ENCODE measurements at places on chromosomes 3 and 15.

DNA sequence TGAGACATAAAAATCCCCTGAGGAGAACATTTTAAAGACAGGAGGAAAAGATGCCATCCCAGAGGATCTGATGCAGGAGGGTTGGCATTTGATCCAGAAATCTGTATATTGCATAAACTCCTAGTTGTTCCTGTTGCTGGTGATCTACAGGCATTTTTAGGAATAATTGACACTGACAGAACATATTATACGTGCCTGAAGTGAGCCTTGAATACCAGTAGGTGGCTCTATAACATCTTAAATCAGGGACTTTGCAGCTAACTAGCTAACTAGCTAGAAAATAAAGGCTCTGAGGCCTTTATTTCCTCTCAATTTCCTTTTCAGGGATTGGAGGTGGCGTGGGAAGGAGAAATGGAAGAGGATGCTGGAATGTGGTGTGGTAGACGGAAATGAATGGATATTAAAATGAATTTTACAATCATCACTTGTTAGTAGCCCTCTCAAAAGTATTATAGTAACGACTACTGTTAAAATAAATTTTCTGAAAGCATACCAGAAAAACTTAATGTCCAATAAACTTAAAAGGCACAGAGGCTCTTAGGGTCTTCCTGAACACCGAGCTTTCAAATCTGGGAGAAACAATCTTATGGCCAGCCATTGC lies 73.8 kb upstream of the ZBED2 start:
- DNase-seq: peak; percentile 20

- DNase-seq: no peak
Measured at GRCh38 chr3:37295925-37296324, 121.5 kb upstream of the LRRFIP2 start.

DNA sequence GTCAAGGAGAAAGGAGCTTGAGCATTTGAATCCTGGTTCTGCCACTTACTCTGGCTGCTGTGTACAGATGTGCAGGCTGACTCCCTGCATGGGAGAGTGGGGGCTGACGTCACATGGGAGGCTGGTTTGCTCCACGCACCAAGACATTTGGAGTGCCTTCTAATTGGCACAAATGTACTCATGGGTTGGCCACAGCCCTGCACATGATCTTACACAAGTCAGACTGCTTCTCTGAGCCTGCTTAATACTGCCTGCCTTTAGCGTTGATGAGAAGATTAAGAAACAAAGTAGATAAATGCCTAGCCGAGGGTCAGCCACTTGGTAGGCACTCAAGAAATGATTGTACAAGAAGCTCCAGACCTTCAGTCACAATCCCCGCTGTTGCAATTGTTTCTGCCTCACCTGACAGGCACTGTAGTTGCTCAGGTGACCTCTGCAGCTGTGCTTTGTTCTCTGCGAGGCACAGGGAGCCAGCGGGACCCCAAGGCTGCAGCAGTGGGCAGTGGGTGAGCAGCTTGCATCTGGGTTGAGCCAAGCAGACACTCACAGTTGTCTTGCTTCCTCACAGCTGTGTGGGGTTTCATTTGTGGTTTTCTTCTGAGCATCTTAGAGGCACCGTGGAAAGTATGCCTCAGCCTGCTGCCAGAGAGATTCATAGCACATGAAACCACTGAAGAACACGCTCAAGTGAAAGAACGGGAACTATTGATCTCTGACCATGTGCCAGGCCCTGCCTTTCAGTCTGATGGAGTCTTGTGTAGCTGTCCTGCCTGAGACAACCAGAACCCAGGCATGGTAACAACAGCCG lies 33.1 kb downstream of the GRK7 start:
- DNase-seq: no peak

DNA sequence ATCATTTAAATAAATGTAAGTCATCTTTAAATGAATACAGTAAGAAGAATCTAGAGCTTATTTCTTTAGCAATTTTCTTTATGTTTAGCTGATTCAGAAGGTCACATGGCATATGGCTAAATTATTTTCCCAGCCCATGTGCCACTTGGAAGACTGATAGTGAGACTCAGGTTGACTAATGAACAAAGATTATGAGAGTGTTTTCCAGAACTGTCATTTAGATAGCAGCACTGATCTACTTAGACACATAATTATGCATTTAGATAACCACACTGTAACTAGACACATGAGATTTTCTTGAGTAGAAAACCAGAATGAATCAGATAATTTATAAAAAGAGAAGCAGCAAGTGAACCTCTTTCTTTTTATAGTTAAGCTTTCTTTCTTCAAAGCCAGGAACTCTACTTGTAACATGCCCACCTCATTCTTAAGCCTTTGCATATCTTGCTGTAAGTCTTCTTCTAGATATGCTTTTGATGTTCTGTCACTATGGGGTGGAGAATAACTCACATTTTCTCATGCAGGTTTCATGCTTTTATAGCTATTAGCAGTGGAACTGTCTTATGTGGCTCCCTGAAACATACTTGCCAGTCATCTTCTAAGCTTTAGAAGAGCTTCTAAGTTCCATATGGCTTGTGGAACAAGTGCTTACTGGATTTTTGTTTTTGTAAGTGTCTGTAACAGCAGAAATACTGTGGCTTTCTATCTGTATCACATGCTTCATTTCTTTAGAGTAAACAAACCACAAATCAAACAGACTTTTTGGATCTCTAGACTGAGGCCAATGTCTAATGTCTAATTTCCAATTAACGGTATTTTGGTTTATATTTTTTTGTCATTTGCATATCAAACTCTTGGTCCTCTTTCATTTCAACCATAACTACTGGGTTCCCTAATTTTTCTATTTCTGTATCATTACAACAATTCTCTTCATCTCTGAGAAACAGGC lies 101.4 kb downstream of the LMLN start:
- no peak for DNase-seq
